ENCODE measurements at places on chromosomes 5 and 9.

GRCh38 chr9:110282018-110282738 lies 25.9 kb upstream of the TXN start:
- peak overlapping the region; percentile 82 for H3K27ac ChIP-seq
- no peaks in the 10 kb centered on the region for H3K27me3 ChIP-seq
- DNase-seq = no peak

DNA sequence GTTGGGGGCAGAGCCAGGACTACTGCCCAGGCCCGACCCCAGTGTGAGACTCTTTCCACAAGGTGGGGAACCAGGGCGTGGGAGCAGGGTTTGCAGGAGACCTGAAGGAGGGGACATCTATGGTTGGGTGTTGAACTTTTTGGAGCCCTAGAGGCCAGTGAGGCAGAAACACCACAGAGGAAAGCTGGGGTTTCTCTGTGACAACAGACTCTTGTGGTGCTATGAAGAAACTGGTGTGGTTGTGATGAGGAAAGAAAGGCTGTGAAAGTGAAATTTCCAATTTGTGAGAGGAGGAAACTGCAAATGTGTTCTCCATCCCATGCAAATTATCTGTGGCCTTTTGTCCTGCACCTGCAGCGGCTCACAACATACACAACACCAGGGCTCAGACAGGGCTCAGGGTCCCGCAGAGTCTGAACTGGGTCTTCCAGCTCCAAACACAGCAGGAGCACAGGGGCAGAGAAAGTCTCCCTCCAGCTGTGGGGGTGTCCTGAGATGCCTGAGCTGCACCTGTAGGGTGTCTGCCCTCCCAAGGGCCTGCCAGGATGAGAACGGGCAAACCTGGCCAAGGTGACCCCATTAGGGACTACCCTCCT lies 51.4 kb upstream of the GRHPR start:
- no peaks in the 10 kb centered on the region for H3K36me3 ChIP-seq
- H3K27ac ChIP-seq = no peak overlapping the region
- H3K4me1 ChIP-seq = no peaks in the 10 kb centered on the region
- DNase-seq = no peak
- H3K27me3 ChIP-seq = no peaks in the 10 kb centered on the region
- H3K4me3 ChIP-seq = no peak overlapping the region

- peaks cover 56% of the 10 kb centered on the region for H3K27me3 ChIP-seq
- H3K27ac ChIP-seq = no peak overlapping the region
- H3K36me3 ChIP-seq = no peaks in the 10 kb centered on the region
- no peak for DNase-seq
Observed at GRCh38 chr5:593511-593910, 18.6 kb upstream of the CEP72 start.

GRCh38 chr5:33891788-33892619 lies at the start of gene ADAMTS12:
Gene ADAMTS12, minus strand, starts transcription at chr5:33891990. Its CDS starts 134 bp downstream, at chr5:33891856.
- H3K27ac ChIP-seq = peak within 1 kb of the TSS; percentile 72
- peak; percentile 24 for DNase-seq
- peak within 1 kb of the TSS; percentile 10 for H3K4me3 ChIP-seq
- H3K36me3 ChIP-seq = no peaks in the 10 kb centered on the region

GRCh38 chr9:138116521-138116920 lies 238.9 kb downstream of the CACNA1B start:
- H3K27me3 ChIP-seq = no peaks in the 10 kb centered on the region
- no peak overlapping the region for H3K4me3 ChIP-seq
- no peaks in the 10 kb centered on the region for H3K4me1 ChIP-seq
- no peak for DNase-seq
